NCI-H2081 treated with DMSO at 0.1 percent for 48 hours (cell line): ENCODE measurements at places on chromosomes 7 and 10.

- no peak for DNase-seq
Observed at GRCh38 chr10:130470973-130471372, 334.8 kb downstream of the GLRX3 start.

GRCh38 chr7:130278860-130279259 lies 12.2 kb downstream of the CPA2 start:
- no peak for DNase-seq

GRCh38 chr10:73653701-73654100 lies 2.1 kb downstream of the SYNPO2L start:
- no peak for DNase-seq

DNA sequence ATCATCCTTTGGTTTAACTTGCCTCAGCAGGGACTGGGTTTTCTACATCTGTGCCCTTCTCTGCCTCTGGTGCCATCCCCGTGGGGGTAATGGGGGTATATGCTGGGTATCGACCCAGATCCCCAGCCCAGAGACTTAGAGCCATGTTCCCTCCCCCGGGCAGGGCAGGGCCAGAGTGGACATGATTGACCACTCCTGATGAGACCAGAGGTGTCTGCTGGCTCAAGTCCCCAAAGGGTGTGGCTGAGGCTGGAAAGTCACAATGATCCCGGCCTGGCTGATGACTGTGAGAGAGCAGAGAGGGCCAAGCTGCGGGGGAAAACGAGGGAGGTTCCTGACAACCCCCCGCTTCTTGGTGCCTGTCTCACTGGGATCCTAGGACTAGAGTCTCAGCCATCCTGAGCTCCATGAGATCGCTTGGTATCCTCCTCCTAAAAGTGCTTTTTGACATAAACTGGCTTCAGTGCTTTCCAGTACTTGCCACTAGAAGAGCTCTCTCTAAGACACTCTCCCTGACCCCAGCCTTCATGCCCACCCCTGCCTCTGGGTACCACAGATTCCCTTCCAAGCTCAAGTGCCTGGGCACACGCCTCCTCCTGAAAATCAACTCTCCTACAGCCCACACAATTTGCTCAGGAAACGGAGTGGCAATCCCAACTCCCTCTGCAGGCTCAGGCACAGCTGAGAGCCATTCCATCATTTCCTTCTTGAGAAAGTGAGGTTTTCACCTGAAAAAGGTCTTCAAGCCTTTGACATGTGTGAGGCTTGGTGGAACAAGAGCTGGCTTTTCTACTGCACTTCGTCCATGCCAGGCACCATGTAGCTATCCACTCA lies 33.9 kb downstream of the DRGX start:
- DNase-seq, result no peak

DNA sequence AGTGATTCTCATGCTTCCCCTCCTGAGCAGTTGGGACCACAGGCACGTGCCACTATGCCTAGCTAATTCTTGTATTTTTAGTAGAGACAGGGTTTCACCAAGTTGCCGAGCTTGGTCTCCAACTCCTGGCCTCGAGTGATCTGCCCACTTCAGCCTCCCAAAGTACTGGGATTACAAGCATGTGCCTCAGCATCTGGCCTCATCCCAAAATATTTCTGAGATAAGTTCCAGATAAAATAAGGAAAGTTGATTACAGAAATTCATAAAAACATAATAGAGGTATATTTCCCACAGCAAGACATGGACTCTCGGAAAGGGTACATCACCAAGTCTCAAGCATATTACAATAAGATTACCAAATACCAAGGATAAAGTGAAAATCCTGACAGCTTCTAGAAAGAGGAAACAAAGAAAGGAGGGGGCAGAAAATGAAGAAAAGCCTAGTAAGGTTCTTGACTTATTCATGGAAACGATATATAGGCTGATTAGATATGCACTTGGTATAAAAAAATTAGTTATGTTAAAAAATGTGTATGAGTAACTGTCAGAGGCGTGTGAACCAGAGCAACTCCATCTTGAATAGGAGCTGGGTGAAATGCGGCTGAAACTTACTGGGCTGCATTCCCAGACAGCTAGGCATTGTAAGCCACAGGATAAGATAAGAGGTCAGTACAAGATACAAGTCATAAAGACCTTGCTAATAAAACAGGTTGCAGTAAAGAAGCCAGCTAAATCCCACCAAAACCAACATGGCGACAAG lies 35.0 kb downstream of the IQUB start:
- no peak for DNase-seq

DNA sequence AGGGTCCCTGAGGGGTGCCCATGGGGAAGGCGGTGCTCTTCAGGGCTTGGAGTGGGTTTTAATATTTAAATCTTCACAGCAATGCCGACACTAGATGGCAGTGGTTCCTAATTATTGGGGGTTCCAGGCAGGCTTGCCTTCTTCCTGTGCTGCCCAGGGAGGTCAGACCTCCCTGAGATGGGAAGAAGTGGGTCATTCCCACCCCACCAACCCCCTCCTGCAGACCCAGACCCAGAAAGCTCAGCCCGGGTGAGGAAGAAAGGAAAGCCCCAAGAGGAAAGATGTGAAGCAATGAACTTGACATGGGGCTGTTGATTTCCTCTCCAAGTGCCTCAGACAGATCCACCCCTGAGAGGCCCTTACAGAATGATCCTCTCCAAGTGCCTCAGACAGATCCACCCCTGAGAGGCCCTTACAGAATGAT lies 85.1 kb upstream of the LANCL2 start:
- DNase-seq, result no peak

DNA sequence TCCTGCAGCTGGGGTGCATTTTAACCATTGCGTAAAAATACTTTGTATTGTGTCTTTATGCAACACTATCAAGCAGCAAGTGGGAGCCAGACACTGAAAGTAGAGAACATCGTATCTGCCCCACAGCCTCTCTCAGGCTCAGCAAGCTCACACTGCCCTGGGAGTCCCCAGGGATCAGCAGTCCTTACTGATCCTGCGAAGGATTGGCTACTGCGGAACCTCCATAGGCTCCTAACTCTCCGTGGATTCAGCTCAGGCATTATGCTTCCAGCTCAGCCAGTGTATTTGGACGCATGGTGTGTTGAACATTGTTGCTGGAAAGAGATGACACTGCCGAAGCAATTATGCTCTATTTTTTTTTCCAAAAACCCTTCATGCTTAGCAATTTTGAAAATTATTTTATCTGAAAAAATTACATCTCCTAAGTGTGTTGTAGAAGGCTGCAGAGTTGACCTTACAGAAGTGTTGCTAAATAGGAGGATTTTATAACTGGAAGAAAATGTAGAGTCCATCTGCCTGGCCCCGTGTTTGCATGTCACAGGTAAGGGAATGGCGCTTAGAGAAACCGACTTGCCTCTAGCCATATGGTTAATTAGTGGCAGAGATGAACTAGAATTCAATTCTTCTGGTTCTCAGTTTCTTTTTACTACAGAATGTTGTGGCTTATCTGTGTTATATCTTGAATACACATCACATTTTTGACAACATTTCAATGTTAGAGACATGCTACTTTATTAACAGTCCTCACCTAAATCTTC lies 276.4 kb upstream of the COBL start:
- DNase-seq, result no peak
